ENCODE measurements at places on chromosomes 13 and 19.

DNA sequence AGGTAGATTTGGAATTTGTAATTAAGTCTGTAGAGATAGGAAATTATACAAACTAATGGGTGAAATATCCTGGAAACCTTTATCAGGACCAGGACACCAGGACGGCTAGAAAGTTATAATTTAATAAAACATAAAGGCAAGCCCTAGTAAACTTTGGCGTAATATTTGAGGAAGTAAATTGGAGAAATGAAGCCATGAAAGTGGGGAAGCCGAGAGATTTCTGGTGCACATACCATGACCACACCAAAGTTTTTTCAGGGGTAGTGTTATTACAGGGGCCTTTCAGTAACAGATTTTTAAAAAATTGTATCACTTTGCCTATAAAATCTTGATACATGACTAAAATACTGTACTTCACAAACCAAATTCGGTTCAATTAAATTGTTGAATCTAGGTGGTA is 54.7 kb upstream of the URAD start:
- DNase-seq: no peak

DNA sequence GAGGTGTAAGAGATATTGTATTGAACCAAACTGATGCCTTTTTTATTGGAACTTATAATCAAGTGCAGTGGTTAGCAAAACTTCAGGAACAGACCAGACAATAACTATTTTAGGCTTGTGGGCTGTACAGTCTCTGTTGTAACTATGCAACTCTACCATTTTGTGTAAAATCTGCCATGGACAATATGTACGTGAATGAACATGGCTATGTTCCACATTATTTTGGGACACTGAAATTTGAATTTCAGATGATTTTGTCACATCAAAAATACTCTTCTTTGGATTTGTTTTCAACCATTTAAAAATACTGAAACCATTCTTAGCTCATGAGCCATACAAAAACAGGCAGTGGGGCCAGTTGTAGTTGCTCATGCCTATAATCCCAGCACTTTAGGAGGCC is 27.9 kb upstream of the PEG3 start:
- DNase-seq: no peak

DNA sequence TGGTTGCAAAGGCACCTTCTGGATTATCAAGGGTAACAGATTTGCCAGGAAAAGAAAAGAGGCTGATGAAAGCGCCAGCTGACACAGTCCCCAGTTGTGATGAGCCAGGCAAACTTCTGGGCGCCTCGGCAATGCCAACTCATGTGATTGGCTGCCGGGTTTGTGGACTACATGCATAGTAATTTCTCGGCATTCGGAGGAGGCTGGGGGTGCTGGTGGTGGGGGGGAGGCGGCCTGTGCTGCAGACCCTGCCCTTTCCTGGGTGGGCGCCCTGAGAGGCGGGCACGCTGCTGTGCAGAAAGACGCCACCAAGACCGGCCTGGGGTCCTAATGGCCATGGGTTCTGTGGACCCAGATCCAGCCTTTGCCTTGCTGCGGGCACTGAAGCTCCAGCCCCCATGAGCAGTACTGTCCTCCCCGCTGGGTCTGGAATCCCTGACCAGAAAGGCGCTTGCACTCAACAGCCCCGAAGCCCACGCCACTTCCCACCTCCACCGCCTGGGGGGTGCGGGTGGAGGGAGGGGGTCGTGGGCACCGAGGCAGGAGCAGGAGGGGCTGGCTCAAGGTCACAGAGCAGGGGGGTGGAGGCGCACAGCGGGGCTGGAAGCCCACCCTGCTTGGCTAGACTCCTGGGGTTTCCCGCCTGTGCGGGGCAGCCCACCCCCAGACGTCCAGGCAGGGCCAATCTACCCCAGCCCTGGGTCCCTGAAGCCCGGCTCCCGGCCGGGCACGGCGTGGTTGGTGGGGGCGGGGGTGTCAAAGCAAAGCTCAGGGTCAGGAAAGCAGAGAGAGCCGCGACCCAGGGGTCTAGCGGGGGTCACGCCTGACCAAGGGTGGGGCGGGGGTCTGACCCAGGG is 1.0 kb downstream of the DIRAS1 start:
- DNase-seq: peak; percentile 52

- no peak for DNase-seq
These were observed 154.5 kb upstream of the SOX1 start for GRCh38 chr13:111912453-111912866.

DNA sequence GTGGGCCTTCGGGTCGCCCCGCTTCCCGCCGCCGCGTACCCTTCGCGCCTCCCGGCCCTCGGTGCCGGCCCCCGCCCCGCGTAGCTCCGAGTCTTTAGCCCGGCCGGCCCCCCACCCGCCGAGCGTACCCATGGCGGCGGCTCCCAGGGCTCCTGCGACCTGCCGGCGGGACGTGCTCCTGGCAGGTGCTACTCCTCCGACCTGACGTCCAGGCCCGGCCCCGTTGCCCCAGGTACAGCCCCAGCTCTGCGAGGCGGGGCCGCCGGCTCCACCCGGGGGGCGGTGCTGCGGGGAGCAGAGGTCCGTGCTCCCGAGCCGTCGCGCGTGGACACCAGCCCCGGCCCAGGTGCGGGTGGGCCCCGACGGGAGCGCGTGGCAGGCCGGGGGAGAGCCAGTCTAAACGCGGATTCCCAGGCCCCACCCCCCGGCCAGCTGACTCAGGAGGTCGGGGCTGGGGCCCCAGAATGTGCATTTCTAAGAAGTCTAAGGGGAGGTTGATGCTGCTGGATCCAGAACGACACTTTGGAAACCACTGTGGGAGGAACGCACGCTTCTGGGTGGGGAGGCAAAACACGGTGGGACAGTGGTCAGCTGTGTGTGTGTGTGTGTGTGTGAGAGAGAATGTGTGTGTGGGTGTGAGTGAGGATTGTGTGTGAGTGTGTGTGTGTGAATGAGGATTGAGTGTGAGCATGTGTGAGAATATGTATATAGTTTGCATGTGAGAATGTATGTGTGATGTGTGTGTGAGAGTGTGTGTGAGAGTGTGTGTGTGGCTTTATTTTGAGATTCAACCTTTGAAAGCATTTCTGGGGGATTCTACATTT is at the start of gene SLC15A1:
Gene SLC15A1, minus strand, starts transcription at position 206 of the 824 bp plus-strand sequence. Its CDS starts 74 bp downstream, at position 132.
- DNase-seq: no peak

DNA sequence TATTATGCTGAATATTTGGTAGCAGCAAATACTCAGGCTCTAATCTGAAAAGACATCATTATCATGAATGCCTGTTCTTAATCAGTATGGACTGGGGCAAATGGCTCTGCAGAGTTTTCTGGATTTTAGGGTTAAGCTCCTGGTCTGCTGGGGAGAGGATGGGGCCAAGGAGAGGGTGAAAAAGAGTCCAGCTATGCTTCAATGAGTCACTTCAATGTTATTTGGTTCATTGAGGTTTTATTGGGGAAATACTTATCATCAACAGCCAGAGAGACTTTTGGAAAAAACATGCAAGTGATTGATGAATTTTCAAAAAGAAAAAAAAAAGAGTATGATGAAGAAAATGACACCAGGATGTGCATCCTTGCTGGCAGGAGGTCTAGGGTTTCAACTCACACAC is 278.3 kb downstream of the UQCRFS1 start:
- no peak for DNase-seq

GRCh38 chr19:12983542-12984142 is 11.6 kb upstream of the NFIX start:
- peak; percentile 66 for DNase-seq

GRCh38 chr13:99506634-99507033 is 5.4 kb downstream of the TM9SF2 start:
- DNase-seq: no peak

DNA sequence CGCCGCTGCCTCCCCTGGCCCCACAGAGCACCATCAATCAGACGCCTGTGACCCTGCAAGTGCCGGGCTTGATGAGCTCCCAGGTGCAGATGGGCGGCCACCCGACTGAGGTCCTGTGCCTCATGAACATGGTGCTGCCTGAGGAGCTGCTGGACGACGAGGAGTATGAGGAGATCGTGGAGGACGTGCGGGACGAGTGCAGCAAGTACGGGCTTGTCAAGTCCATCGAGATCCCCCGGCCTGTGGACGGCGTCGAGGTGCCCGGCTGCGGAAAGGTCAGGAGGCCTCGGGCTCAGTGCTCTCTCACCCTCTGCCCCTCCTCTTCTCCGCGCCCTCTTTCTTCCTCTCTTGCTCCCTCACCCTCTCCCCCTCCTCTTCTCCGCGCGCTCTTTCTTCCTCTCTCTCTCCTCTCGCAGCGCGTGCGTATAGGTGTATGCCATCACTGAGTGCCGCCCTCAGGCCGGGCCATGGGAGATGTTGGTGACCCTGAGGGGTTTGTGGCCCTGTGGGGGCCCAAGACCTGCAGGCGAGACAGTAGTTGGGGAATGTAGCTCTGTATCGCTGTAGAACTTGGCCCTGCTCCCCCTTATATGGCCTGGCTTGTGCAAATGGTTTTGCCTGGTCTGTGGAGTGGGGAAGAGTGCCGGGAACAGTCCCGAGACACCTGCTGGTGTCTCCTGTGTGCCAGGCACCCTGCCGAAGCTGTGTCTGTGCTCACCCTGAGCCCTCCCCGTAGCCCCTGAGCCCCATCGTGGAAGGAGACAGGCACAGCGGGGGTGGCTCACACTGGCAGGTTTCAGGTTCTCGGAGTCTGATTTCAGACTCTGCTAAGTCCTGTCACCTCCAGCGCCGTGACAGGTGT is 5.4 kb upstream of the EPN1 start:
- DNase-seq: no peak

DNA sequence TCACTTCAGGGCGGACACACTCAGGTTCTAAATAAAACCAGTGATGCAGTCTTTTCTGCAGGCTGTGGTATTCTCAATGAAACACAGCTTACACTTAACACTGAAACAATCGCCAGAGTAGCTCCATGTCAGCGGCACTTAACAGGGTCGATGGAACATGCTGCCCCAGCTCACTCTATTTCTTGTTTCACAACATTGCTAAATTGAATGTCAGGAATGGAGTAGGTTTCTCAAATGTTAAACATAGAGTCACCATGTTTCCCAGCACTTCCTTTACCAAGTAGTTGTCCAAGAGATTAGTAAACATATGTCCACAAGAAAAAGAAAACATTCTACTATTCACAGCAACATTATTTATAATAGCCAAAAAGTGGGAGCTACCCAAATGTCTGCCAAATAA is 306.9 kb downstream of the SLITRK6 start:
- DNase-seq: no peak

DNA sequence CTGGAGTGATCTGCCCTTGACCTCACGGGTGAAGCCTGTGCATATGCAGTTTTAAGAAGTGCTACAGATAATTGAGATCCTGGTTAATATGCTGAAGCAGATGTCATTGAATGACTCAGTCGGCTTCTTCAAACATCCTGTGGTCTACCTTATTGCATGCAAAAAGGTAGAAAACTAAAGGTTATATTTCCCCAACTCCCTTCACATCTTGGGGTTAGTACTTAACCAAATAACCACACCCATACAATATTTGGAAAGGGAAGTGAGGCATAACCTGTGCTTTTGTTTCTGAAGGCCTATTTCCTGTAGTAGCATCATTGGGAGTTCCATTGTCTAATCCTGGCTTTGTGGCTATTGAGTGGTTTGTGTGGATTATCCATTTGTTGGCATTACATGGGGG is 58.3 kb downstream of the RAP2A start:
- DNase-seq: no peak

- no peak for DNase-seq
These were observed 10.3 kb upstream of the IL4I1 start for GRCh38 chr19:49906879-49907564.

DNA sequence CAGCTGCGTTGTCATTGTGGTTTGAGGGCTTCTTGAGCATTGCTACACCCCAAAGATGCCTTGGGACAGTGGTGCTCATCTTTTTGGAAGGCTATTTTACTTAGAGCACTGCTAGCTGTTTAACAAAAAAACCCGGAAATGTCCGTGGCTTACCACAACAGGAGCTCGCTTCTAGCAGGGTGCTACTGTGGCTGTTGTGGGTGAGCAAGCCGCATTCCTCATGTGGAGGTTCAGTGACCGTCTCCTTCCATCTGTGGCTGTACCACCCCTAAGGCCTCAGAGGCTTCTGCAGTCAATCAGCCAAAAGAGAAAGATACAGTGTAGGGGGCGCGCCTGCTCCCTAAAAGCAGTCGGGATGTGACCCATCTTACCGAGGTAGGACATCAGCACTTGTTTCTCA is 1004.2 kb downstream of the UQCRFS1 start:
- no peak for DNase-seq

GRCh38 chr19:46586294-46586693 is 14.8 kb upstream of the CALM3 start:
- DNase-seq: no peak

DNA sequence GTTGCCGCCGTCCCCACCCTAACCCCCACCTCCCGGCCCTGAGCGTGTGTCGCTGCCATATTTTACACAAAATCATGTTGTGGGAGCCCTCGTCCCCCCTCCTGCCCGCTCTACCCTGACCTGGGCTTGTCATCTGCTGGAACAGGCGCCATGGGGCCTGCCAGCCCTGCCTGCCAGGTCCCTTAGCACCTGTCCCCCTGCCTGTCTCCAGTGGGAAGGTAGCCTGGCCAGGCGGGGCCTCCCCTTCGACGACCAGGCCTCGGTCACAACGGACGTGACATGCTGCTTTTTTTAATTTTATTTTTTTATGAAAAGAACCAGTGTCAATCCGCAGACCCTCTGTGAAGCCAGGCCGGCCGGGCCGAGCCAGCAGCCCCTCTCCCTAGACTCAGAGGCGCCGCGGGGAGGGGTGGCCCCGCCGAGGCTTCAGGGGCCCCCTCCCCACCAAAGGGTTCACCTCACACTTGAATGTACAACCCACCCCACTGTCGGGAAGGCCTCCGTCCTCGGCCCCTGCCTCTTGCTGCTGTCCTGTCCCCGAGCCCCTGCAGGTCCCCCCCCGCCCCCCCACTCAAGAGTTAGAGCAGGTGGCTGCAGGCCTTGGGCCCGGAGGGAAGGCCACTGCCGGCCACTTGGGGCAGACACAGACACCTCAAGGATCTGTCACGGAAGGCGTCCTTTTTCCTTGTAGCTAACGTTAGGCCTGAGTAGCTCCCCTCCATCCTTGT is 6.4 kb downstream of the YIPF2 start:
- DNase-seq: no peak

DNA sequence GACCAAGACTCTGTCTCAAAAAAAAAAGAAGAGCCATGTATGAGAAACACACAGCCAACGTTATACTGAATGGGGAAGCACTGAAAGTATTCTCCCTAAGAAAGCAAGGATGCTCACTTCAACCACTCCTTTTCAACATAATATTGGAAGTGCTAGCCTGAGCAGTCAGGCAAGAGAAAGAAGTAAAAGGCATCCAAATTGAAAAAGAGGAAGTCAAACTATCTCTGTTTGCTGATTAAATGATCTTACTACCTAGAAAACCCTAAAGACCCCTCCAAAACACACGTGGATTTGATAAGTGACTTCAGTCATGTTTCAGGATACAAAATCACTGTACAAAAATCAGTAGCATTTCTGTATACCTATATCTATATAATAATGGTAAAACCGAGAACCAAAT is 16.2 kb downstream of the WBP4 start:
- no peak for DNase-seq

DNA sequence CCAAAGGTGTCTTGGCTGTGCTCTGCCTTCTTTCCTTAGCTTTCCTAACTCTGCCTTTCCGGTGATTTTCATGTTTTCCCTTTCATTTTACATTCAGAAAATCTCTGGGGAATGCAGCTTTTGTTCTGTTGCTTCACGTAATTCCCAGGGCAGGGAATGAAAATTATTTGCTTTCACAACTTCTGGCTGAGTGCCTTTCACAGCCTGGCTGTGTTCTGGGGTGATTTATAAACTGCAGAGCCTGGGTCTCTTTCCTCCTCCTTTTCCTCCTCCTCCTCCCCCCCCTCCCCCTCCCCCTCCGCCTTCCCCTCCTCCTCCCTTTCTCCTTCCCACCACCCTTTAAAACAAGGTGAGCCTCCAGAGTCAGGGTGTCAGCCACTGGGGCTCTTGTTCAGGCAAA is 84.3 kb downstream of the RNASEH2B start:
- no peak for DNase-seq

Measured in M059J (cell line).